ENCODE measurements at places on chromosomes 4 and X.

DNA sequence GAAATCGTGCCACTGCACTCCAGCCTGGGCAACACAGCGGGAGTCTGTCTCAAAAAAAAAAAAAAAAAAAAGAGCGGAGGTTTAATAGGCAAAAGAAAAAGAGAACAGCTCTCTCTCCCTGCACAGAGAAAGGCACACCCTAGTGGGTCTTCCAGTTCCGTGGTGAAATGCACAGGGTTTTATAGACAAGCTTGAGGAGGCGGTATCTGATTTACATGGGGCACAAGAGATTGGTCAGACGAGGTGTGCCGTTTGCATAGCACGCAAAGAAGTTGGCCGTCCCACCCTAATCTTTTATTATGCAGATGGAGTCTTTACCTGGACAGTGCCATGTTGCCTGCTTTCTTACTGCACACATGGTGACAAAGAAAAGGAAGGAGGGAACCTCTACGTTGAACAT, 33.5 kb upstream of the REST start:
- no peak for DNase-seq

DNA sequence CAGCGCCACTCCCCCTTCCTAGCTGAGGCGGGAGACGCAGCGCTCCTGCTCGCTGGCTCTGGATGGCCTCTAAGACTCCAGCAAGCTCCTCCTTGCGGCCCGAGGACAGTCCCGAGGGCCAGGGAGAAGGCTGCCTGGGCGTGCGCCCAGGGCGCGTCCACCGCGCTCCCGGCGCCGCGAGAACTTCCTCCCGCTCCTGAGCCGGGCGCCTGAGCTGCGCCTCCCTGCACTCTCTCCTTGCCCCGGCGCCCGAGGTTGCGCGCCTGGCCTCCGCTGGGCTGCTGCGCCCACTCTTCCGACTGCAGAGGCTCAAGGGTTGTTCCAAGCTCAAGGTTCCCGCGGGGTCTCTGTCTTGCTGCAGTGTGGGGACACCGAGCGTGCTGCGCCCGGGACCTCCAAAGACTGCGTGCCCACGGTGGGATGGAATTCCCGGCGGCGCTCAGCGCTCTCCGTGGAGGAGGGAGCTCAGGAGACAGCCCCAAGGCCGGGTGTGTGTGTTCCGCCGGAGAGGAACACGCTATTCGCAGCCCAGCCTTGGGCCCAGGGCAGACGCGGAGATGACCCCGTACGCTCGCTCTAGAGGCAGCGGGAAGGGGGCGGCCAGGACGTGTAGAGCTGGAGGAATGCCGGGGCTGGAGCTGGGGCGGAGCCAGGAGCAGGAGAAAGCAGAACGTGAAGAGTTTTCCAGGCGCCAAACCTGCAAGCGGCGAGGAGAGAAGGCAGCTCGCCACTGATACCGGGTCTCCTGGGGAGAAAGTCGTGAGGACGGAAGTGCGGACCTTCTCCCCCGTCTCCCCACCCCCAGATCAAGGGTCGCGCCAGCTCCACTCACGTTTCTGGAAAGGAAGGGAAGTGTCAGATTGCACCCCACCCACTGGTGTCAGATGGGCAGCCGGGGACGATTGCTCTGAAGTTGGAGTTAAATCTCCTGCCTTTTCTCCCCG, at the start of gene ARHGAP6:
Gene ARHGAP6, minus strand, starts transcription at position 753 of the 944 bp plus-strand sequence. CDS start 1,092 bp downstream, outside the sequence.
- DNase-seq = peak; percentile 41

DNA sequence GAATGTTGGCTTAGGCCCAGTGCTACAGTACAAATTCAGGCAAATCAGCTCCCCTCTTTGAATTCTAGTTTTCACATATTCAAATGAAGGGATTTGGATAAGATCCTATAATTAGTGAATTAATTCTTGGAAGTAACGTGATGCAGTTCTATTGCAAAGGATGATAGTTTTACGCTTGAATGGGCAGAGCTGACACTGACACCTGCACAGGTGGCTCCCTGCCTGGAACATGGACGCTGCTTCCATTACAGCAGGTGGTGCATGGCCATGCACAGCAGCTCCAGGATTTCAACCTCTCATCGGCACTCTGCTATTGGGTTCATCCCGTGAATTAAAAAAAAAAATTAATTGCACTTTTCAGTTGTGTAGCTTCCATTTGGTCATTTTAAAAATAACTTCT, 28.4 kb upstream of the RPS6KA6 start:
- DNase-seq = no peak

GRCh38 chr4:1347410-1347864, 429 bp downstream of the UVSSA start:
- DNase-seq = peak; percentile 86

GRCh38 chr4:40747207-40747835, 2.4 kb upstream of the NSUN7 start:
- no peak for DNase-seq

DNA sequence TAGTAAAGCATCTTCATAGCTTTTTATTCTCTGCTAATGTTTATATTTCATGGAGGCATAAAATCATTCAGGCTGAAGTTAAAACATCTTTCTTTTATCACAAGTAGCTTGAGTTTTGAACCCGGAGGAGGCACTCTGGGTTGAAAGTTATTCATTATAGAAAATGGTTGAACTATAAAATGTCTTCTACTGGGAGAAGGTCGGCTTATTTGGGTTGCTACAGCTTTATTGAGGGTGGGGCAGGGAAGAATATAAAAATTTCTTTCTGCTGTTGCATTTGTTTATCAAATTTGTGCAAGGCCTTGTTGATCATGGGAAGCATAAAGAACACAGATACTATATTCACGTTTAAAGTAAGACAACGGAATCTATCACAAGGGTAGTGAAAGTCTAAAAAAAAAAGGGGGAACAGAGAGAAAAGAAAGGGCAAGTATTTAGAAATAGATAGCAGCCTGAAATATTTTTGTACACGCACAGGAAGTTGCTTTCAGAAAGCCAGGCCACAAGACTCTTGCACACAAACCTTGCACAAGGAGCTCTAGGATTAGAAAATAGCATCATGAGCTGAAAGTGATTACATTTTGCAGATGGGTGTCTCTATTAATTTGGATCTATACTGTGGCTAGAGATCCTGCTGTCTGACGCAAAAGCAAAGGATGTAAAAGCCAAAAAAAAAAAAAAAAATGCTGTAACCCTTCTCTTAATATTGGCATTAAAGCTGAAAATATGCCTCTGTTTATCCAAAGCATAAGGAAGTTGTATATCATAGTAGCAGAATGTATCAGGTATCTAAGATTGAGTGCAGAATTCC, 37.2 kb upstream of the FAM9C start:
- DNase-seq = peak; percentile 41

- DNase-seq = peak; percentile 1
Measured at GRCh38 chrX:121260596-121261240, 213.3 kb downstream of the GLUD2 start.

GRCh38 chr4:53551958-53552357, 39.3 kb downstream of the LNX1 start:
- peak; percentile 51 for DNase-seq

DNA sequence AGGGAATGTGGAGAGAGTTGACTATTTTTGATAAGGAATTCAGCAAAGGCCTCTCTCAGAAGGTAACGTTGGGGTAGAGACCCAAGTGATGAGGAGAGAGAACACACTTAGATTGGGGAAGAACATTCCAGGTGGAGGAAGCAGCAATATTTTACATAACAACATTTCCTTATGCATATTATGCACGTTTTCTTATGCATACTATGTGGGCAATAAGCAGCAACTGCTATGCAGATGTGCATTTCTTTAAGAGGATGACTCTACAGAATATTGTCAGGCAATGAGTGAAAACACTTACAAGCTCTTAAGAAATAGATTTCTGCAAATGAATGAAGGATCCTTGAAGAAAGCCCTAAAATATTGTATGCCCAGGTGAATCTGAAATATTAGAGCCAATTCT, 91.1 kb downstream of the TMEM47 start:
- DNase-seq = no peak

GRCh38 chr4:40333921-40334352, 1.2 kb upstream of the CHRNA9 start:
- DNase-seq = peak; percentile 87

DNA sequence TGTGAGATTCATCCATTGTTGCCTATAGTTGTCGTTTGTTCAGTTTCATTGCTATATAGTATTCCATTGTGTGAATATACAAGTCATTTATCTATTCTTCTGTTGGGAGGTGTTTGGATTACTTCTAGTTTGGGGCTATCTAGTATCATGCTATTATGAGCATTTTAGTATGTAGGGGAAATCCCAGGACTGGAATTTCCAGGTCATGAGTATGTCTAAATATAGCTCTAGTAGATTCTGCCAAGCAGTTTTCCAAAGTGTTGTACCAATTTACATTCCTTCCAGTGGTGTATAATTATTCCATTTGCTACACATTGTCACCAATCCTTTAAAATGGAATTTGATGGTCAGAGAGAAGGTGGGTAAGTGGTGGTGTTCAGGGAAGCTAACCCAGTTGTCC, 30.1 kb downstream of the EGFL6 start:
- no peak for DNase-seq

DNA sequence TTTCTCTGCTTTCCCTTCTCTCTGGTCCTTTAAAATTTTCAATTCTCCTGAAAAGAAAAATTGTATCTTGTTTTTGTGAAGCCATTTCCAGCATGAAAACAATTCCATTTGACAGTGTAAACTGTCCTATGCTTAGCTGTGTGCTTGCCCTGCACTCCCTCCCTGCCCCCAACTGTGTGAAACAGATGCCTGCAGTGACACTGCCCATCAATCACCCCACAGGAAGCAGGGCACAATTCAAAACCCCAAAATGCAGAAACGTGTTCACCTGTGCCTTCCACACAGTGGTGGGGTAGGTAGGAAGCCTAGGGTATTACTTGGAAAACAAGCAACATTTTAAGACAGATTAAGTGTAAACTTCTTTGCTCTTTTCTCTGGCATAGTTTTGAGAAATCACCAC, 6.2 kb upstream of the FHDC1 start:
- DNase-seq = no peak

- no peak for DNase-seq
Measured at GRCh38 chrX:46626566-46626965, 53.0 kb downstream of the CHST7 start.

- DNase-seq = no peak
Measured at GRCh38 chrX:39096599-39096998, 295.3 kb downstream of the MID1IP1 start.

GRCh38 chr4:39357002-39357401, 9.2 kb downstream of the RFC1 start:
- no peak for DNase-seq

DNA sequence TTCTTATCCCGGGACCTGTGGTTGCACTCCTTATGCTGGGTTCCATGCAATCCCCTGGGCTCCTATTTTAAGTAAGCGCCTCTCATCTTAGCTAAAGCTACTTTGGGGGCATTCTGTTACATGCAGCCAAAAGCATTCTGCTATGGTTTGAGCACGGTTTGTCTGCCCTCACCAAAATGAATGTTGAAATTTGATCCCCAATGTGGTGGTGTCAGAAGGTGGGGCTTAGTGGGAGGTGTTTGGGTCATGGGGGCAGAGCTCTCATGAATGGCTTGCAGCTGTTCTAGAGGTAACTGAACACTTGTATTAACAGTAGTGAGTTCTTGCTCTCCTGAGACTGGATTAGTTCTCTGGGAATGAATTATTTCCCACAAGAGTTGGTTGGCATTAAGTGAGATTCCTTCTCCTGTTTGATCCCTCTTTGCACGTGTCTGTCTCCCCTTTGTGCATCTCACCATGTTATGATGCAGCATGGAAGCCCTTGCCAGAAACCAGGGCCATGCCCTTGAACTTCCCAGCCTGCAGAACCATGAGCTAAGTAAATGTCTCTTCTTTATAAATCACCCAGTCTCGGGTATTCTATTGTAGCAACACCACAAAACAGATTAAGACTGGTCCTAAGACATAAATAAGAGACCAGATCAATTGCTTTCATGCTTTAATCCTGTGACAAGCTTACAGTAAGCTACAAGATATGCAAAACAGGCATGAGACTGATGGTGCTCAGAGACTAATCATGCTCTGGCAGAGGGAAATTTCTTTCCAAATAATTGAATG, 141.8 kb downstream of the TSPAN5 start:
- DNase-seq = peak; percentile 54

GRCh38 chr4:153448003-153448731, 18.0 kb upstream of the TMEM131L start:
- DNase-seq = peak; percentile 21

DNA sequence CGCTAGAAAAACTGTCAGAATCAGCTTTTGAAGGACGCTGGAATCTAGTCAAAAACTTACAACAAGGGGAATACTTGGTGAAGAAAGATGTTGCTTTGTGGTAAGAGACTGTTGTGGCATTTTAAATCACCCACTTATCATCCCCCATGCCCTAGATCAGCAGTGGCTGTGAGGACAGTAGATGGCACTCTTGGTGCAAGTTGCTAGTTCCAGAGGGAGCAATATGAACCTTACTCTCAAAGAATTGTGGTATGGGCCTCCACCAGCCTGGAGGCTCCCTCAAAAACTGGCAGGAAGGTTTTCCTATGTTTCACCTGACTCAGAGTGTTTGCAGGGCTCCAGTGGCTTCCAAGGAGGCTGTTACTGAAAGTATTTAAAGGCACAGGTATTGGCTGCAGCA, 37.7 kb upstream of the SLC16A2 start:
- peak; percentile 57 for DNase-seq

- no peak for DNase-seq
Measured at GRCh38 chr4:7201420-7202305, 9.3 kb downstream of the SORCS2 start.

- DNase-seq = no peak
Measured at GRCh38 chr4:53790286-53790685, 199.0 kb upstream of the LNX1 start.

GRCh38 chr4:3135155-3136011, 60.9 kb downstream of the HTT start:
- DNase-seq = peak; percentile 36

- DNase-seq = no peak
Measured at GRCh38 chr4:113744667-113745240, 16.8 kb downstream of the CAMK2D start.

- no peak for DNase-seq
Measured at GRCh38 chr4:10371121-10371520, 86.1 kb downstream of the ZNF518B start.

DNA sequence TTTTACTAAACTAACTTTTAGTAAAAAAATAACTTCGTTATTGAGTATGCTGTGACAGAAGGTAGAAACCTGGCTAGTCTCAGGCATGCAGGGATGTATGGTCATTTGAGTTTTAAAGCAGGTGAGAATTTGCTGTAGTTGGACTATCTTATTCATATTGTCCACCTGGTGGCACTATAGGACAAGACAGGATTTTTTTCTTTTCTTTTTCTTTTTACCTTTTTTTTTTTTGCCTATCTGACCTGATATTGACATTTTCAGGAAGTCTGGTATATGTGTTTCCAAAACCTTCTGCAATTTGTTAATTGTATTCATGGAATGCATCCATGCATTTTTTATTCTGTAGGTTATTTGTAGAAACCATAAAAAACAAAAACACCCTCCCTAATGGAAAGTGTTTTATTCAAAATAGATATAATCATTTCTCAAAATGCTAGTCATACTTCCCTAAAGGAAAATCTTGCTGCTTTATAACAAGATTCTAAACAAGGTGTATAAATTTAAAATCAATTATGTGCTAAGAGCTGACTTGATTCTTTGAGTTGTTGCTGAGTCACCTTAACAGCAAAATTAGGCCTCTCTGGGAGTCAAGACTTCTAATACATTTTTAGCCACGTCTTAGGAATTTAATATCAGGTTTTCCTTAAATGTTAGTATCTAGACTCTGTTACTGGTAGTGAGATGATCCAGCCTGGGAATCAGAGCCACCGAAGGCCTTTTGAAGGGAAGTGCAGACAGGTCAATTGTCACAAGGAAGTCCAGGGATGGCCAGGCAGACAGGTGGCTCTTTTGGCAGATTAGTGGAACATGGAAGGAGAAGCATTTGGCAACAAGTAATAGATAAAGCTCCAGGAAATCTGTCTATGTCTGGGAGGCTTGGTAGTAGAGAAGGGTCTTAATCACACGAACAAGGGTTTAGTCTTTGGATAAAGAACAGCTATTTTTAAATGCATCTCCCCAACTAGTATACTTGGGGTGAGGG, 201.3 kb upstream of the GNPDA2 start:
- DNase-seq = peak; percentile 5
